ENCODE measurements at places on chromosomes 5 and 9. TPM values are rescaled to one million over a fixed set of nuclear protein-coding genes. Genes with fewer than 3 reads are reported as not detected.

Gene UBQLN1
- total RNA-seq: 114 TPM

DNA sequence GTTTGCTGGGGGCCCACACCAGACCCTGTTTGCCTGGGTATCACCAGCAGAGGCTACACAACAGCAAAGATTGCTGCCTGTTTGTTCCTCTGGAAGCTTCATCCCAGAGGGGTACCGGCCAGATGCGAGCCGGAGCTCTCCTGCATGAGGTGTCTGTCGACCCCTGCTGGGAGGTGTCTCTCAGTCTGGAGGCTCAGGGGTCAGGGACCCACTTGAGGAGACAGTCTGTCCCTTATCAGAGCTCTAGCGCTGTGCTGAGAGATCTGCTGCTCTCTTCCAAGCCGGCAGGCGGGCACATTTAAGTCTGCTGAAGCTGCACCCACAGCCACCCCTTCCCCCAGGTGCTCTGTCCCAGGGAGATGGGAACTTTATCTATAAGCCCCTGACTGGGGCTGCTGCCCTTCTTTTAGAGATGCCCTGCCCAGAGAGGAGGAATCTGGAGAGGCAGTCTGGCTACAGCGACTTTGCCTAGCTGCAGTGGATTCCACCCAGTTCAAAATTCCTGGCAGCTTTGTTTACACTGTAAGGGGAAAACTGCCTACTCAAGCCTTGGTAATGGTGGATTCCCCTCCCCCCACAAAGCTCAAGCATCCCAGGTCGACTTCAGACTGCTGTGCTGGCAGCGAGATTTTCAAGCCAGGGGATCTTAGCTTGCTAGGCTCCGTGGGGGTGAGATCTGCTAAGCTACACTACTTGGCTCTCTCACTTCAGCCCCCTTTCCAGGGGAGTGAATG is 206.0 kb upstream of the TLX3 start:
- no peak for DNase-seq

Gene HSD17B3
- 0.84 TPM for total RNA-seq

DNA sequence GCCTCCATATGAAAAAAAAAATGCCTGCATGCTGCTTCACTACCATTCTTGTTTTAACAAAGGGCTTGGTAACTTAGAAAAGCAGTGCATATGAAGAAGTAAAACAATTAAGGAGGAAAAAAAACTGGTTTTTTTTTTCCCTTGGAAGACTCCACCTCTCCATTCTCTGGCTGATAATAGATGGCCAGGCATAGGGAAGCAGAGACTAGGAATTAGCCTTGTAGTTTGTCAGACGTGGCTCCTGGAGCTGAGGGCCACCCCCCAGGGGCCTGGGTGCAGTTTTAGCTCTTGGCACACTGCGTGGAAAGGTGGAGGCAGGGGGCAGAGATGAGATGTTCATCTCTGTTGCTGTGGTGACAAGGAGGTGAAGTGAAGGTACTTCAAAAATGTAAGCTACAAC is 42.7 kb downstream of the WDR36 start:
- no peak for DNase-seq

Gene SPATA31E1
- not detected for total RNA-seq

- DNase-seq: no peak
Observed at GRCh38 chr5:83099001-83099400, 21.7 kb downstream of the XRCC4 start.

GRCh38 chr5:176166427-176166826 is 71.8 kb upstream of the SIMC1 start:
- DNase-seq: no peak
